Stimulated activated CD8-positive, alpha-beta memory T cell treated with anti-CD3 and anti-CD28 coated beads, Interleukin-7, amount 100 ng/mL, for 24 hours (primary cell): ENCODE measurements at places on chromosomes 7 and 10.

GRCh38 chr10:79555354-79556309 is 4.6 kb downstream of the SFTPA2 start:
- DNase-seq = no peak

- DNase-seq = no peak
Measured at GRCh38 chr7:142669074-142669654, 80.1 kb upstream of the PRSS1 start.

DNA sequence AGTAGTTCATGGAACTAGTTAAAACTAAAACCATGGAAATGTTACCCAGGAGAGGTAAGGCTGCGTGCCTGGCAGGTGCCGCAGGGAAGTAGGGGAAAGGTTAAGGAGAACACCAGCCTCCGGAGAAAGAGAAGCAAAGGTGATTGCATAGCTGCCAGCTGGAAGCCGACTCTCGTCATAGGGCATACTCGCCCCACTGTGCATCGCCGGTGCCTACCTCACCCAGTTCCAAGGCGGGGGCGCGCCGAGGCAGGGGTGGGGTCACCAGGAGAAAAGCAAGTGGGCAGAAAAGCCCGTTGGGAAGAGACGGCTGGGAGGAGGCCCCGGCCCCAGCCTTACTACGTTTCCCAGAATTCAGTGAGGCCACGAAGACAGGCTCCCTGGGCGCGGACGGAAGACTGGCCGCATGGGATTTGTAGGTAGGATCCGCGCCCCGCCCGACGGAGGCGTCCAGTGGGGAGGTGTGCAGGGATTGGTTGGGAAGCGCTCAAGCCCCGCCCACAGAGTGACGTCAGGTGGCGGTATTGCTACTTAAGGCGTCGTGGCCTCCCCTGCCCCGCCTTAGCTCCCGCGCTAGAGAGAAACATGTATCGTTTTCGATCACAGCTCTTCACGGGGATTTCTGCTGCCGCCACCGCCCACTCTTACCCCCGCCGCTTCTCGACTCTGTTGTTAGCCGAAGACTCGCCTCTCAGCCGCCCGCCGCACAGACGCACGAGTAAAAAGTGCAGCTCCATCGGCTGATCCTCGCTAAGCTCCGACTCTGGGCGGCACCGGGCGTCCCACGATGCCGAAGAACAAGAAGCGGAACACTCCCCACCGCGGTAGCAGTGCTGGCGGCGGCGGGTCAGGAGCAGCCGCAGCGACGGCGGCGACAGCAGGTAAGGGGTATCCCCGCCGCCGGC is at the start of gene IFRD1:
Gene IFRD1 (plus strand): TSS at position 559 of the 905 bp plus-strand sequence. CDS start 229 bp downstream, at position 788.
- peak; percentile 98 for DNase-seq

- no peak for DNase-seq
Measured at GRCh38 chr10:86651021-86651471, 3.3 kb upstream of the OPN4 start.

DNA sequence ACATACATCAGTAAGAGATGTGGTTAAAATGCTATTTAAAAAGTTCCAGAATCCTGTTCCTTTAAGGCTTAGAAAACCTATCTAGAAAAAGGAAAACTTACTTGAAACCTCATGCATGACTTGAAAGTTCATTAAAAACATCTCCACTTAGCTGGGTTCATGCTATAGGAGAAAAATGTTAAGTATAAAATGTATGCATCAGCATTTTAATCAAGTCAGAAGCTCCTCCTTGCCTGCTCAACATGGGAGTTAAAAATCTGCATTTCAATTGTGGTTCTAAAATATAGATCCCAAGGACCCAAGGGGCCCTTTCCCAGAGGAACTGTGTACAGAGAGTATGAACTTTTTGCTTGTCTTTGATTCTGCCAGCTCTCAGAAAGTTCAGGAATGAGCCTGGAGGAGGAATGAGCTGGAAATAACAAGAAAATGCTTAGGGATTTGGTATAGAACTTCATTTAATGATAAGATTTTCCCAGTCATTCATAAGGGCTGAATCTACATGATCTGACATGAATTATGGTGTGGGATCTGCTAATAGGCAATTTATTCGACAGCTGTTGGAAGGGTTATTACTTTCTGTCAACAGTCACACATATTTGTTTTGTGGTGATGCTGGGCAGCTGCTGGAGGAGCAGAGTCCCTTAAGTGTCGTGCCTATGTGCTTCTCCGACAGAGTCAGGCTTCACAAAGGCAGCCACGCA is 85.6 kb upstream of the MTPN start:
- DNase-seq = no peak

DNA sequence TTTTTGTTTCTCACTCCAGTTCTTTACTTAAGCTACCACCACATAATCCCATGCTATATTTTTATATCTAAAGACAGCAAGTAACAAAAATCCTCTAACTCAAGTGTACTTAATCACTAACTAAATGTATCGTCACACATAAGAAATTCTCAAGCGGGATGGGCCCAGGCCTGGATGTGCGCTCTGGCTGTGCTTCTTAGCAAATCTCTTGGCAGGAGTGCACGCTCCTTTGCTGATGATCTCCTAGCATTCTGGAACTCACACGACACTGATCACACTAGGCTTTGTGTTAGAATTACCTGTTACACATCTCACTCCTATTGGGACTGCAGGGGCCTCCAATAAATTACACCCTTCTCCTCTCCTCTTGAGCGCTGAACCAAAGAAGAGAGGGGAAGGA is 46.7 kb upstream of the CALD1 start:
- DNase-seq = no peak

- no peak for DNase-seq
Measured at GRCh38 chr7:106071999-106072714, 40.0 kb downstream of the SYPL1 start.
